Progenitor cell of endocrine pancreas (in vitro differentiated cells): ENCODE measurements at places on chromosomes 5 and 9.

- H3K4me3 ChIP-seq, result peak overlapping the region; percentile 56
- no peaks in the 10 kb centered on the region for H3K36me3 ChIP-seq
- H3K27me3 ChIP-seq, result peaks cover 56% of the 10 kb centered on the region
- H3K27ac ChIP-seq, result no peak overlapping the region
- peaks cover 7% of the 10 kb centered on the region for H3K4me1 ChIP-seq
Observed at GRCh38 chr9:126723807-126724172, 81.0 kb upstream of the ZBTB43 start.

DNA sequence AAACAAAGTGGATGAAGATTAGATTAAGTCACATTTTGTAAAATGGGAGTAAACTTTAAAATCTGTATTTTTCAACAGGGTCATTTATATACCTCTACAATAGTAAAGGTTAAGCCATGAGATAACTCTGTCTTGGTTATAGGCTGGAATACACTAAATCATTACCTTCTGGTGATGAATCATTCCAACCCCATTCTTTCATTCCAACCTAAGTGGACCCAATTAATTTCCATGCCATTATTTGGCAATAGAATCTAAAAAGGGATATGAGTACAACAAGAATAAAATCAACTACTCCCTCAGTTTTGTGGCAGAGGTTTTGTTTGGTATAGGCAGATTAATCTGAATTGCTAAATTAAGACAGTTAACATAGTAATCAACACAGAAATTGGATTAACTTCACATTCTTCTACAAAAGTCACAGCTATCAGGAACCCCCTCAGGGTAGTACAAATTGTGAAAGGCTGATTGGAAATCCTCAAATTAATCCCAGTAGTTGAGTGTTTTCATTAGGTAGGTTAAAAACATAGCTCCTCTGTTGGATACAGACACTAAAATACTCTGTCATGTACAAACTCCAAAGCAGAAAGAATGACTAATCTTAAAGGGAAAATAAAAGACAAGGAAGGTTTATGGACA lies 54.2 kb downstream of the ELAVL2 start:
- H3K4me1 ChIP-seq, result no peaks in the 10 kb centered on the region
- H3K27ac ChIP-seq, result no peak overlapping the region
- no peak overlapping the region for H3K4me3 ChIP-seq
- H3K27me3 ChIP-seq, result no peaks in the 10 kb centered on the region

DNA sequence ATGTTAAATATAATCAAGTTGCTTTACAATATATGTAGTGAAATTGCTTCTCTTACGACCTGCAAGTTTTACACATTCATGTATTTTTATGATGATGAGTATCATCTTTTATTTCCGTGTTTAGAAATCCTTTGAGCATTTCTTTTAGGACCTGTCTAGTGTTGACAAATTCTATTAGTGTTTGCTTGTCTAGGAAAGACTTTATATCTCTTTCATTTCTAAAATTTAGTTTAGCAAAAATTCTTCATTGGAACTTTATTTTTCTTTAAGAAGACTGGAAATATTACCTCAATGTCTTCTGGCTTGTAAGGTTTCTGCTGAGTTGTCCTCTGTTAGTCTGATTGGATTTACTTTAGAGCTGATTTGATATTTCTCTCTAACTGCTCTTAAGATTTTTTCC lies 920.9 kb upstream of the CTNND2 start:
- no peak overlapping the region for H3K4me3 ChIP-seq
- H3K4me1 ChIP-seq, result no peaks in the 10 kb centered on the region
- H3K36me3 ChIP-seq, result no peaks in the 10 kb centered on the region
- H3K27me3 ChIP-seq, result no peaks in the 10 kb centered on the region
- no peak overlapping the region for H3K27ac ChIP-seq

DNA sequence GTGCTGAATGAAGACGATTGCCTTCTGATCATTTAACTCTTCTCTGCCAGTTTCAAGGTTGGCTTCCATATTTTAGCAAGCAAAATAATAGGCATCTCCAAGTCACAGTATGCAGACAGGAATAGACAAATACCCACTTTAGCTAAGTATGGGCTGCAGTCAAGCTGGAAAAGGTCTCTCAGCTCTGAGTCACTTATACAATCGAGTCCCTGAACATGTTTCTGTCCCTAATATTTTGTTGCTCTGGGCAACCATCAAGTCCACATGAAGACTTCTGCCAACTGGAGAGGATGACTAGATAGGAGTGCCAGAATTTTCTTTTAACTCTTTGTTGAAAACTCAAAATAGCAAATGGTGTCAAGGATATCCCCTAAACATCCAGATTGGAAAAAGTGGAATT lies 575.3 kb downstream of the RAB3C start:
- no peak for DNase-seq
- no peak overlapping the region for H3K4me3 ChIP-seq
- no peaks in the 10 kb centered on the region for H3K36me3 ChIP-seq
- no peak overlapping the region for H3K27ac ChIP-seq
- H3K4me1 ChIP-seq, result peaks cover 4% of the 10 kb centered on the region
- H3K27me3 ChIP-seq, result no peaks in the 10 kb centered on the region

GRCh38 chr5:180591311-180591887 lies at the start of gene SCGB3A1:
SCGB3A1 (minus strand) TSS chr5:180591499; CDS start chr5:180591462, 37 bp downstream.
- H3K4me1 ChIP-seq, result peaks cover 1% of the 10 kb centered on the region
- H3K36me3 ChIP-seq, result no peaks in the 10 kb centered on the region
- DNase-seq, result no peak

- no peak overlapping the region for H3K4me3 ChIP-seq
- no peak overlapping the region for H3K27ac ChIP-seq
- no peaks in the 10 kb centered on the region for H3K27me3 ChIP-seq
- H3K4me1 ChIP-seq, result peaks cover 9% of the 10 kb centered on the region
- peaks cover 7% of the 10 kb centered on the region for H3K36me3 ChIP-seq
Observed at GRCh38 chr9:123174887-123175518, 93.4 kb downstream of the STRBP start.

DNA sequence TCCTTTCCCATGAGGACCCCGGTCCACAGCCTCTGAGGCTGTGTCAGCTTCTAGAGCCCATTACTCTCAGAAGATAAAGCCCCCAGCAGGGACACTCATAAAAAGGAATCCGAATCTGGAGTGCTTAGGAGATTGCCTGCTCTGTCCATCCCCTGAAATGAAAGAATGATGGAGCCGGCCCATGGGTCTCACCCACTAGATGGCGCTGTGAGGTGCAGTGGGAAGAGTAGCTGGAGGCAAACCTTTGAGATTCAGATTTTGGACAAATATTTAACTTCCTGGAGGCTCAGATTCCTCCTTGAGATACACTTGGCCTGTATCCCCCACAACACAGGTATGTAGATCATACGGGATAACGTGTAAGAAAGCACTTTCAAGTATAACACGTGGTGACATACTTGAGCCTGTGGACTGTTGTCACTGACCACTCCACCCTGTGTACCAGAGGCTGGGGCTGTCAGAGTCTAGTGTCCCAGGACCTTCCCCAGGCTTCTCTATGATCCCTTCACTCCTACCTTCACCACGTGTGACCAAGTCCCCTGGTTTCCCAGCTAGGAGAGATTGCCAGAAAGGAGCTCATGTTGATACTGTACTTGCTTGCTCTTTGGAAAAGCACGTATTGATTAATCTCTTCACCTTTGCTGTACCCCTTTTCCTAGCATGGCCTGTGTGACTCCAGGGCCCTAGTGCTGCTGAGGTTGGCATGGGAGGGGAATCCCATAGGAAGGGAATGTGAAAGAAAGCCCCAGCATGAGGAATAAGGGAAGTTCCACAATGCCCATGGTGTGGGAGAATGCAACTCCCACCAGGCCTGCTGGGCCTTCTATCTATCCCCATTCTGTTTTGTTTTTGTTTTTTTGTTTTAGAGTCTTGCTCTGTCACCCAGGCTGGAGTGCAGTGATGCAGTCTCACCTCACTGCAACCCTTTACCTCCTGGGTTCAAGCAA lies 32.1 kb downstream of the TRMO start:
- peak; percentile 14 for DNase-seq
- peaks cover 27% of the 10 kb centered on the region for H3K27me3 ChIP-seq
- no peaks in the 10 kb centered on the region for H3K36me3 ChIP-seq
- no peak overlapping the region for H3K4me3 ChIP-seq
- H3K4me1 ChIP-seq, result no peaks in the 10 kb centered on the region
- H3K27ac ChIP-seq, result no peak overlapping the region

DNA sequence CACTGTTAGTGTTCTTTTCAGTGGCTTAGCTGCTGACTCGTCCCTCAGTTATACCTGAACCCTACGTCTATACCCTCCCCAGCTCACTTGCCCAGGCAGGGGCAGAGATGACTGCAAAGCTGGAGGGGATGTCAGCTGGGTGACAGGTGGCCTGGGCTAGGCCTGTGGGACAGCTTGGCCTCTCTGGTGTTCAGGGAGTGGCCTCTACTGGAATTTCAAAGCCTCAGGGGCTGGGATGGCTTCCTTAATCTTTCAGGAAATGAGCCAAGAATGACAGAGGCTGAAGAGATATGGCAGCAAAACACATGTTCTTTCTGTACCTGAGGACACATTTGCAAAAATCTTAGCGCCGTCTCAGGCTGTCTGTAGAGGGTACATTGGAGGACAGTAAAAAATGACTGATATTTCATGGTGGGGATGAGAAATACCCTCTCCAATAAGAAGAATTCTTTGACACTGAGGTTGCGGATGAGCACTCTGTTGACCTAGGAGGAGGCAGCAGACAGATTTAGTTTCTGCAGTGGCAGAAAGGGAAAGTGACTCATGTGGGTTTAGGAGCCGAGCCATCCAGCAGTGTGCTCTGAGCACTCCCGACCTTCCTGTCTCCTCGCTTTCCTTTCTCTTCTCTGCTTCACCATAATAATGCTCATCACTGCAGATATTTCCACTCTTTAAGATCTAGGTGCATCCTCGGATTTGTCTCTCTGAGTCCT lies 54.4 kb downstream of the ENTREP1 start:
- H3K36me3 ChIP-seq, result no peaks in the 10 kb centered on the region
- no peak overlapping the region for H3K4me3 ChIP-seq
- peaks cover 21% of the 10 kb centered on the region for H3K4me1 ChIP-seq
- no peaks in the 10 kb centered on the region for H3K27me3 ChIP-seq
- no peak for DNase-seq
- H3K27ac ChIP-seq, result no peak overlapping the region

GRCh38 chr9:20632705-20633104 lies 10.4 kb upstream of the MLLT3 start:
- no peaks in the 10 kb centered on the region for H3K4me1 ChIP-seq
- no peak overlapping the region for H3K4me3 ChIP-seq
- H3K27me3 ChIP-seq, result no peaks in the 10 kb centered on the region
- no peak overlapping the region for H3K27ac ChIP-seq
- no peaks in the 10 kb centered on the region for H3K36me3 ChIP-seq
- no peak for DNase-seq

DNA sequence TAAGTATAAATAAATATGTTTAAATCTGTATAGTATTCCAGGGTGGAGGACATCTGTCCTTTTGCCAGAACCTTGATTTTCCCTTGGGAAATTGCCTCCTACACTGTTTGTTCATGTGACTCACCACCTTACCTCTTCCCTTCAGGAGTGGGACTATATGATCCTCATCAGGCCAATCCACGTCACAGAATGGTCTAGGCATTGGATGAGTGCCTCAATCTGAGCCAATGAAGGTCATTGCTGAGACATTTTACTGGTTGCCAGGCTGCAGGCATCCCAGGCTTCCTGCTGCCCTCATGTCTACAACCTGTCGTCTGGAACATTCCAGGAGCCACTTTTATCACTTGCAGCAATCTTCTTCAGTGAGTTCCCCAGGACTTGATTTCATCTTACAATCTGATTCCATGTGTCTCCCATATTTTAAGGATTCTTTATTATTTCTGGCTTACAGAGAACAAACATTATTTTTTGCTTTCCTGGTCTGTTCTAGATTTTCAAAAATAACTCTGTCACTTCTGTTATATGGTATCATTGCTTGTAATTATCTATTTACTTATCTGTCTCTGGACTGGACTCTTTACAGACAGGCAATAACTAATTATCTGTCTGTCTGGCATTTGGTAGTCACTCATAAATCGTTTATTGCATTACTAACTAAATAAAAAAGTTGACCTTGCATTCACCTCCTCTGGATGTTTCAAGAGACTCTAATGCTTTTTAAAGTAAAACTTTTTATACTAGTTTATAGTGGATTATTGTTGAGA lies 107.3 kb upstream of the APC start:
- H3K4me1 ChIP-seq, result peaks cover 18% of the 10 kb centered on the region
- no peaks in the 10 kb centered on the region for H3K36me3 ChIP-seq
- DNase-seq, result no peak
- no peaks in the 10 kb centered on the region for H3K27me3 ChIP-seq
- no peak overlapping the region for H3K27ac ChIP-seq

- H3K27me3 ChIP-seq, result no peaks in the 10 kb centered on the region
- H3K36me3 ChIP-seq, result peaks cover 9% of the 10 kb centered on the region
- H3K4me3 ChIP-seq, result peak overlapping the region; percentile 89
- H3K27ac ChIP-seq, result peak overlapping the region; percentile 100
Observed at GRCh38 chr9:128098297-128099230, 29.0 kb downstream of the PTGES2 start.

- DNase-seq, result no peak
- no peak overlapping the region for H3K4me3 ChIP-seq
Observed at GRCh38 chr5:17234374-17234773, 16.9 kb downstream of the BASP1 start.

DNA sequence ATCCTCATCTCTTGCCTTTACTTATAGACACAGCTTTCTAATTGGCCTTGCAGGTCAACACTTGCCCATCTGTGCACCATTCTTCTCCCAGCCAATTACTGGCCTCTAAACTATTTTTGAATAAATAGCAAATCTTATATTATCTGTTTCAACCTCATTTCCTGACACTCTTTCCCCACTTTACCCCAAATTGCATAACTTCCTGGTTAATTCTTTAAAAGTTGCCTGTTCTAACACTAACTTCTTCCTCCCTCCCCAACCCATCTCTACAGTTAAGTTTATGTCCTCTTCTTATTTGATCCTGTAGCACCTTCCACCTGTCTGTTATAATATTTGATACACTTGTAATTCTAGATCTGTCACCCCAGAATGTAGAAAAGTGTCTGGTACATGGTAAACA lies 372.1 kb downstream of the PDE4D start:
- H3K4me1 ChIP-seq, result peaks cover 2% of the 10 kb centered on the region
- H3K27ac ChIP-seq, result no peak overlapping the region
- no peak for DNase-seq
- H3K4me3 ChIP-seq, result no peak overlapping the region

- DNase-seq, result no peak
- H3K27me3 ChIP-seq, result peaks cover 34% of the 10 kb centered on the region
- H3K4me3 ChIP-seq, result no peak overlapping the region
- no peak overlapping the region for H3K27ac ChIP-seq
- H3K4me1 ChIP-seq, result peaks cover 13% of the 10 kb centered on the region
Observed at GRCh38 chr9:7402334-7403027, 397.1 kb downstream of the DMAC1 start.

DNA sequence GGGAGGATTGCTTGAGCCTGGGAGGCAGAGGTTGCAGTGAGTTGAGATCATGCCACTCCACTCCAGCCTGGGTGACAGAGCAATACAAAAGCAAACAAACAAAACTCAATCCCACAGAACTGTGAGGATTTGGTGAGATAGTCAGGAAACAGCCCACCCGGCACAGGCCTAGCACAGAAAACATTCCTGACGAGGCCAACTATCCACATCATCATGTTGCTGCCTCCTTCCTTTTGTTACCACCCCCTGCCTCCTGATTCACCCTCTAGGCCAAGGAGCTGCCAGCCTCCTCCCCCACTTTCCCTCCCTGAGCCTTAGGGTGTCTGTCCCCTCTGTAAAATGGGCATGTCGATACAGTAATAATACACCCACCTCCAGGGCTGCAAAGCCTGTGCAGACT lies 39.0 kb downstream of the STK10 start:
- peaks cover 16% of the 10 kb centered on the region for H3K4me1 ChIP-seq
- H3K27ac ChIP-seq, result no peak overlapping the region
- no peak for DNase-seq
- H3K27me3 ChIP-seq, result no peaks in the 10 kb centered on the region
- no peaks in the 10 kb centered on the region for H3K36me3 ChIP-seq
